Activated CD8-positive, alpha-beta T cell treated with anti-CD3 and anti-CD28 coated beads for 36 hours (primary cell): ENCODE measurements at places on chromosomes 11 and 22. TPM values are rescaled to one million over a fixed set of nuclear protein-coding genes. Genes with fewer than 3 reads are reported as not detected.

KIAA1671 gene
- 6.5 TPM for total RNA-seq

KRTAP5-9 gene
- not detected for total RNA-seq

TRIM49 gene
- total RNA-seq: not detected

KRTAP5-10 gene
- total RNA-seq: not detected

DGAT2 gene
- 1.7 TPM for total RNA-seq

C11orf87 gene
- not detected for total RNA-seq

CHADL gene
- 0.23 TPM for total RNA-seq

SGSM1 gene
- 0.13 TPM for total RNA-seq

APOA5 gene
- not detected for total RNA-seq

CYP2D6 gene
- total RNA-seq: 1.5 TPM

SMTNL1 gene
- total RNA-seq: not detected

GRIK4 gene
- not detected for total RNA-seq
